ENCODE measurements at places on chromosomes 1 and 21.
A peak's percentile ranks its signal among the peaks of the same experiment; 100 is the strongest.

- no peak for DNase-seq
Observed at GRCh38 chr1:17546946-17547670, 7.6 kb downstream of the ARHGEF10L start.

DNA sequence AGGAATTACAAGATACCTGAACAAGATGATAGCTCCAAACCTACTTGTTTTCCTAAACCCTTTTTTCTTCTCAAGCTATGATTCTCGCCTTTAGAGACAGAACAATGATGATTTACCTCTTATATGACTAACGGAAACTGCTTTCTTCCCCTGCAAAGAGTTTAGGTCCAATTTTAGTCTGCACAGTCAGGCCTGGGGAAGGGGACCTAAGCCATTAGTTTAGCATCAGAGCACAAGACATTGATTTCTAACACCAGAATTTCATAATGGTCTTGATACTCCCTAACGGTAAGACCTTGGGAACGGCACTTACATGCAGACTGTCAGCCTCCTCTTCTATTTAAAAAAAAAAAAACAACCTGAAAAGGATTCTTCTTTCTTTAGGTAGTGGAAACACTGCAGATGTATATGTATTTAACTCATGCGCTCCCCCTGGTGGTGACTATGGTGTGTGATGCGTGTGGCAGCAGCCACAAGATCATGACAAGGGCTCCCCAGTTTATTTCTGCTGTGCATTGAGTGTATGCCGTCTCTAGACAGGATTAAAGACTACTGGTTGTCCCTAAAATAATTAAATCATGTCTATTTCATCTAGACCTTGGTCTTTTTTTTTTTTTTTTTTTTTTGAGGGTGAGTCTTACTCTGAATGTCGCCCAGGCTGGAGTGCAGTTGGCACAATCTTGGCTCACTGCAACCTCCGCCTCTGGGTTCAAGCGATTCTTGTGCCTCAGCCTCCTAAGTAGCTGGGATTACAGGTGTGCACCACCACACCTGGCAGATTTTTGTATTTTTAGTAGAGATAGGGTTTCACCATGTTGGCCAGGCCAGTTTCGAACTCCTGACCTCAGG is 37.3 kb upstream of the TMEM222 start:
- DNase-seq: peak; percentile 89

GRCh38 chr1:74995821-74996220 is 138.4 kb upstream of the LHX8 start:
- no peak for DNase-seq

GRCh38 chr1:67560580-67561255 is 124.3 kb upstream of the GADD45A start:
- no peak for DNase-seq

- no peak for DNase-seq
Observed at GRCh38 chr1:29256394-29256793, 20.1 kb downstream of the PTPRU start.

DNA sequence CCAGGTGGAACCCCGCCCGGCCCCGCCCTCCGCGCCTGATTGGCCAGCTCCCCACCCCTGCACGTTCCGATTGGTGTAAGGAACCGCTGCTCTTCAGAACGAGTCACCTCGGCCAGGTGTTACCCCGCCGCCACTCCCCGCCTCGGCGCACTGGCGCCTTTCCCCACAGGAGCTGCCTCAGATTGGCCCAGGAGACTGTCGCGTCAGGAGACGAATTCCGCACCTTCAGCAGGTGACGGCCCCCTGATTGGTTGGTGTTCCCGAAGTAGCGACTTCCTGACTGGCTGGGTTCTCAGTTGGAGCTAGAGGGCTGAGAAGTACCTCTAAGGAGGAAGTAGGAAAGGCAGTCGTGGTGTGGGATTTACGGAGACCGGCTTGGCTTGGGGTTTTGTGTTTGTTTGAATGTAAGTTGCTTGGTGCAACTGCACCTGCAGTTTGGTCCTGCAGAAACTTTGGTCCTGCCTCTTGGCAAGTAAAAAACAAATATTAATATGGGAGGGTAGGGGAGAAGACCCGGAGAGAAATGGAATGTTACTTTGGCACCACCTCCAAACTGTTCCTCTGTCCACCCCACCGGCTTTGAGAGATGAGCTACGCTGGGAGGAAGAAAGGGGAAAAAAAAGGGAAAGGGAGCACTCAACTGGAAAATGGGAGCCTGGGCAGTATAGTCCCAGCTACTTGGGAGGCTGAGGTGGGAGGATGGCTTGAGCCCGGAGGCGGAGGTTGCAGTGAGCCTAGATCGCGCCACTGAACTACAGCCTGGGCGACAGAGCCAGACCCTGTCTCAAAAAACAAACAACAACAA is 415 bp upstream of the F11R start:
- peak; percentile 88 for DNase-seq

DNA sequence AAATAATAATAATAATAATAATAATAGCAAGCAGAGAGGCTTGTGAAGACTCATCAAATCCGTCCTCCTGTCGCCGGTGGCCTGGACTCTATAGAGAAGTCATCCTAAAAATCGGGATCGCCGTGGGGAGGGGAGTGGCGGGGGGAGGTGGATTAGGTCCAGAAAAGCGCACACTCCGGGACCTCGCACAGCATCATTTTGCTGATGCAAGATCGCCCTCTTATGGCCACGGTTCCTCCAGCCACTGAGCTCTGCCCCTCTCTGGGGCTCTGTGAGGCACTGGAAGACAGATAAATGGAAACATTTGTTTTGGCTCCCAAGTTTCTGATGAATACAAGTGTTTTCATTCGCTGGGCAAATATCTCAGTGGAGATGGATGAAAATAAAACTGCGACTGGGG is 612.0 kb downstream of the MATN1 start:
- DNase-seq: no peak

DNA sequence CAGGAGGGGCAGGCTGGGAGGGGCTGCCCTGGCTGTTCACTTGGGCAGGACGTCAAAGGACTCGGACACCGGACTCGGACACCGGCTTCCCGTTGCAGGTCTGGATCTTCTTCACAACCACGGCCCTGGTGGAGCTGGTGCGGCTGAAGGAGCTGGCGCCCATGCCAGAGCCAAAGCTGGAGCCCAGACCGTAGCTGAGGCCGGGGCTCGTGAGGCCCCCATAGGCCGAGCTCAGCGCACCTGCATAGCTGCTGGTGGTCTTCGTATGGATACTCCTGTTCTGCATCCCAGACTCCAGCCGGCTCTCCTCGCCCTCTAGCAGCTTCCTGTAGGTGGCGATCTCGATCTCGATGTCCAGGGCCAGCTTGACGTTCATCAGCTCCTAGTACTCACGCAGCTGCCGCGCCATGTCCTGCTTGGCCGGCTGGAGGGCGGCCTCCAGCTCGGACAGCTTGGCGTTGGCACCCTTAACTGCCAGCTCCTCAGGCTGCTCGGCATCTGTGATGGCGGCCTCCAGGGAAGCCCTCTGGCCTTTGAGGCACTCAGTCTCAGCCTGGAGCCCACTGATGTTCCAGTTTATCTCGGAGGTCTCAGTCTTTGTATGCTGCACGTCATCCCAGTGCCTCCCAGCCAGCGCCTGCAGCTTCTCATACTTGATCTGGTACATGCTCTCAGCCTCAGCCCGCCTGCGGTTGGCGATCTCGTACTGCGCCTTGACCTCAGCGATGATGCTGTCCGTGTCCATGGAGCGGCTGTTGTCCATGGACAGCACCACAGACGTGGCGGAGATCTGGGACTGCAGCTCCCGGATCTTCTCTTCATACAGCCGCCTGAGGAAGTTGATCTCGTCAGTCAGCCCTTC is 15.1 kb upstream of the KLF17 start:
- DNase-seq: no peak

DNA sequence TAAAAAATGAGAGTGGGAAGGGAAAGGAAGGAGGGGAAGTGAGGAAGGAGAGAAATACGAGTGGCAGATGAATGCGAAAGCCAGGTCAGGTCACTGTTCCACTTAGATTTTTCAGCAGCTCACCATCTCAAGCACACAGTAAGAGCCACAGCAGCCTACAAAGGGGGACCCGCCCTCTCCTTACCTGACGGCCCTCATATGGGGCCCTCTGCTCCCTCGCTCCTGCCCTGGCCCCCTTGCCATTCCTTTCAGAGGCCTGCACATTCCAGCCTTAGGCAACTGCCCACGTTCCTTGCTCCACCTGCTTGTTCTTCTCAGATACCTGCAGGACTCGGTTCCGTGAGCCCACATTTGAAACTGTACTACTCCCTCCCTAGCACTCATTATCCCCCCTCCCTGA is 22.0 kb downstream of the VPS26C start:
- no peak for DNase-seq

- DNase-seq: no peak
Observed at GRCh38 chr1:208079161-208079560, 165.0 kb downstream of the PLXNA2 start.

All from activated CD8-positive, alpha-beta memory T cell treated with anti-CD3 and anti-CD28 coated beads, Interleukin-2, amount 50 U/mL, for 4 hours (primary cell).